ENCODE measurements at places on chromosomes 1 and 21.

- DNase-seq, result no peak
Measured at GRCh38 chr1:80293818-80294217, 1287.3 kb upstream of the ADGRL4 start.

DNA sequence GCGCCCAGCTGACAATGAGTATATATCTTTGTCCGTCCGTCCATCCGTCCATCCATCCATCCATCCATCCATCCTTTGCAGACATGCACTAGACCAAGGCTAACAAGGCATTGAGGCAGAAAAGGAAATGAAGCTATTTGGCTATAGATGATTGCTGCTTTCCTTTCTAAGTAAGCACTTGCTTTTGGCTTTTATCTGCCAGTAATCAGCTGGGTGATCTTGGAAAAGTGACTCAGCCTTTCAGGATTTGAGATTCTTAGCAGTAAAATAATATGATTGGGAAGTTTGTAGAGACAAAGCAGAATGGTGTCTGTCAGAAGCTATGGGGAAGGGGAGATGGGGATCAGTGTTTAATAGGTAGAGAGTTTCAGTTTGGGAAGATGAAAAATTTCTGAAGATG, 22.7 kb downstream of the ZFYVE9 start:
- DNase-seq, result no peak

DNA sequence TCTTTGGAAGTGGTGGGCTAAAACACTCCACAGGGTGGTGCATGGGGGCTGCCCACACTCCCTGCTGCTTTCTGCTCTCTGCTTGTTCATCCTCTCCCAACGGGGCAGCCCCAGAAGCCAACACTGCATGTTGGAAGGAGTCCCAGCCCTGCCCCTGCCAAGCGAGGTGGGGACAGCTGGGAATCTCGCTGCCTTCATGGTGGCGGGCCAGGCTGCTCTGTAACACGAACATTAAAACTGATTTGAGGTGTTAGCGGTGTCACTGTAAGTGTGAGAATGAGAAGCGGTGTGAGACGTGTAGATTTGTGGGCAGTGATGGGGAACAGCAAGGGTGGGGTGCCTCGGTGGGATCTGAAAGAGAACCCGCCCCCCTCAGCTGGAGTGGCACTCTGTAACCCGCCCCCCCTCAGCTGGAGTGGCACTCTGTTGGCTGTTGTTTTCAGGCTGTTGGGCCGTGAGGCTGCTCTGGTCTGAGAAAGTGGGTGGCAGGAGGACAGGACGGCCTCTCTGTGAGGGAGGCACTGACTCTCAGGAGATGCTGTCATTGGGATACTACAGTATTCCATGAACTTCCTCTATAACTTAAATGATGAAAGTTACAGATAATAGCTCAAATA, 80.9 kb downstream of the PCBP3 start:
- DNase-seq, result no peak

DNA sequence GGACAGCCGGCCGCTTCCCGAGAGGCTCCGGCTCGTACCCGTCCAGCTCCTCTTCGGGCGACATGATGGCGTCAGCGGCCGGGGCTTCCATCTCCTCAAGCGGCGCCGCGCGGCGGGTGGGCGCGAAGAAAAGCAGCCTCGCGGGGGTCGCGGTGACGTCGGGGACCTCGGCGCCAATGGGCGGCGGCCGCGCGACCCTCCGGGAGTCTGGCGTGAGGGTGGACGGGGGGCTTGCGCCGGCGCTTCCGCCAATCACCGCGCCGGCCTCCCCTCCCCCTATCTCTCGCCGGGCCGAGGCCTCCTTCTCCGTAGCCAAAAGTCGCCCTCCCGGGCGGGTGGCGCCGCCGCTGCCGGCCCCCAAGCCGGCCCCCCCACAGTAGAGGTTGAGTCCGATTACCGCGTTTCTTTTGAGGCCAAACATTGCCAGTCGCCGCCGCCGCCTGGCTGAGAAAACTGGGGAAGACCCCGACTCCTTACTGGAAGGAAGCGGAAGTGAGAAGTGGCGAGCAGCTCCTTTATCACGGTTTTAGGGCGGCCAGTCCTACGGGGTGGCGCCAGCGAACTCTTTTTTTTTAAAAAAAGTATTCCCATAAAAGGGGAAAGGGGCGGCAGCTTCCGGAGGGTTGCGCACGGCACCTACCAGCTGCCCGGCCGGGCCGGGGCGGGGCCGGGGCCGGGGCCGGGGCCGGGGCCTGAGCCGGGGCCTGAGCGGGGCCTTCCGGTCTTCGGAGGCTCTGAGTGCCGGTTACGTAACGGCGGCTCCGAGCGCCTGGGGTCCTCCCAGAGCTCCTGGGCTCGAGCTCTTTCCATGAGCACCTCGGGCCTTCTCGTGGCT, at the start of gene MCL1:
TSS of gene MCL1 (minus strand) at position 501 of the 835 bp plus-strand sequence. CDS start at position 421, 80 bp downstream.
- DNase-seq, result peak; percentile 96

- no peak for DNase-seq
Measured at GRCh38 chr1:168613691-168614231, 37.4 kb downstream of the XCL1 start.

GRCh38 chr1:155069551-155070157, 6.1 kb downstream of the EFNA4 start:
- peak; percentile 7 for DNase-seq

- no peak for DNase-seq
Measured at GRCh38 chr21:46357684-46358425, 33.9 kb downstream of the PCNT start.

- no peak for DNase-seq
Measured at GRCh38 chr21:44524414-44525371, 15.3 kb downstream of the KRTAP10-1 start.

GRCh38 chr1:86718786-86719185, 14.4 kb downstream of the SH3GLB1 start:
- no peak for DNase-seq

DNA sequence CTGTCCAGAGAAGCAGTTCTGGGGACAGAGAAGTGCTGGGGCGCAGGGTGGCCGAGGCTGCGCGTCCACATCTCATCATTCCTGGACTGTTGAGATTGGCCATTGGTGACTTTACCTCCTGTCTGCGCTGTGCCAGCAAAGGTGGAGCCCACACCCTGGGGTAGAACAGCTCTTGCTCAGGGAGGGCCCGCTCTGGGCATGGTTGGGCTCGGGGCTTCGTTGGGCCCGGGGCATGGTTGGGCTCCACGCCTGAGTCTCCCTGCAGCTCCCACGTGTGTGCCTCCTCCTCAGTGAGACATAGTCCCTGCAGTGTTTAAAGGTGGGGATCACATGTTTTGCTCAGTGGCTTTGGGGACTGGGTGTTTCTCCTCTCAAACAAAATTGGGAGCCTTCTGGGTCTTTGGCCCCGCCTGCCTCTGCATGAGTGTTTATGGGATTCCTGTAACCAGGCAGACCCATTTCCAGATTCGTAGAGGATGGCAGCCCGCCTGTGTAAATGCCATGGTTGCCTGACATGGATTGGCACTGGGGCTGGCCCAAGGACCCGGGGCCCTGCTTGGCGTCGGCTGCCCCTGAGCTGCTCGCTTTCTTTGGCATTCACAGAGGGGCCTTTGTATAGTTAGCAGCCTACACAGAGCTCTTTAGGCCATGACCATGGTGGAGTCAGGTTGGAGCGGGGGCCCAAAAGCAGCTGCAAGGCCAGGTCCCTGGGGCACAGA, 104.6 kb downstream of the TLR5 start:
- DNase-seq, result no peak

- no peak for DNase-seq
Measured at GRCh38 chr1:239025223-239025622, 361.1 kb upstream of the CHRM3 start.

GRCh38 chr1:30708361-30708728, 15.0 kb downstream of the MATN1 start:
- DNase-seq, result no peak

DNA sequence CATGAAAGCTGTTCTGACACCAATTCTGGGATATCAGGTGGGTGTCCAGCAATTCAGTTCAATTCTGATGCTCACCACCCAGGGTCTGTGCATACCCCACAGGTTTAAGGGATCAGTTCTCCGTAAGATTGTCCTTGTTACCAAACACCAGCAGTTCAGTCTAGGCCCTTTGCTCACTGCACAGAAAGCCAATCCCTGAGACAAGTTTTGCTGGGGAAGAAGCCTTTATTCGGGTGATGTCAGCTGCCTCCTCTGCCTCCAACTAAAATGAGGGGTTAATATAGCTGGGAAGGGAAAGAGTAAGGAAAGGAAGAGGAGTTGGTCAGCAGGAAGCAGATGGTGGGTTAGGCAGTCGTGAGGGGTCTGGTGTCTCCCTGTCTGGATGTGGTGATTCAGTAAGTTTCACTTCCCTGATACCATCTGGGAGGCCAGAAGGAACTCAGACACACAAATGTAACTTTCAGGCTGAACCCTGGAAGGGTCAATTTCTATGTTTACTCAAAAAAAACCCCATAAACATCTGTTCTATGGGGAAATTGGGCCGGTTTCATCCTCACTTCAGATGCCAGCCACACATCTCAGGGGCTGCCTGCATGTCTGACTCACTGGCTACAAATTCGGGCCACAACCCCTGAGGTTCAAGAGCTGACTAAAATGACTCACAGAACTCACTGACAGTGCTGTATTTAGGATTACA, 83.3 kb upstream of the PGBD5 start:
- DNase-seq, result no peak

DNA sequence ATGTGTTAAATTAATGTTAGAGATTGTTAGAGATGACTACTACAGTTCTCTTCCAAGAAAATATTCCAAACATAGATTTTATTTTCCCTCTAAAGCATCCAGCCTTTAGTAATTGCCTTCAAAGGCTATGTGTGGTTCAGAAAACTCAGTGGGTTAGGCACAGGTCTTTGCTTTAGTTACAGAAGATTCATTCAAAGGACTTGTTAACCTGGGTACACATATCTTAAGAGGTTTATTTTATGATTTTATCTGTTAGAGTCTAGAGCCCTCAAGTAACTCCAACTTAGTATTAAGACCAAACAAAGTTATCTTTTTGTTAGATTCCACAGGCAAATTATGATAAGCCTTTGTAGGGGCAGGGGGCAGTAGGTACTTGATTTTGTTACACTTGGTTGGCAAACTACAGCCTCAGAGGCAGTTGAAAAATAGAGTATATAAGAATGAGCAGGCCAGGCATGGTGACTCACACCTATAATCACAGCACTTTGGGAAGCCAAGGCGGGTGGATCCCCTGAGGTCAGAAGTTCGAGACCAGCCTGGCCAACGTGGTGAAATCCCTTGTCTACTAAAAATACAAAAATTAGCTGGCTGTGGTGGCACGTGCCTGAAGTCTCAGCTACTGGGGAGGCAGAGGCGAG, 37.9 kb downstream of the CXADR start:
- DNase-seq, result no peak

GRCh38 chr1:17027900-17028299, 16.2 kb upstream of the ATP13A2 start:
- DNase-seq, result no peak

DNA sequence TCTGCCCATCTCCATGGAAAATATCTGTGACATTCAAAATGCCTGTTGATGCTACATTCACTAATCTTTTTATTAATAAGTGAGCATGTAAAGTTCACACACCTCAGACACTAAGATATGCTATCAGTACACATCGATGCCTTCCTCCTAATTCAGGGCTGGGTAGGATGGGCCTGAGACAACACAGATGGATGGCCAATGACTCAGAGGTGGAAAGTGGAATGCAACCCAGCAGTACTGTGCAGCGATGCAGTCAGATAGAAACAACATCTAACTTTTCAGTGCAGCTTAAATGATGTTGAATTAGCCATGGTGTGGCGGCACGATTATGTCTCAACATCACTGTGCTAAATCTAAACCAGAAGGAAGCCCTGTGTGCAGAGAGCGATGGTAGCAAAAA, 161.6 kb upstream of the KCNJ15 start:
- DNase-seq, result no peak

DNA sequence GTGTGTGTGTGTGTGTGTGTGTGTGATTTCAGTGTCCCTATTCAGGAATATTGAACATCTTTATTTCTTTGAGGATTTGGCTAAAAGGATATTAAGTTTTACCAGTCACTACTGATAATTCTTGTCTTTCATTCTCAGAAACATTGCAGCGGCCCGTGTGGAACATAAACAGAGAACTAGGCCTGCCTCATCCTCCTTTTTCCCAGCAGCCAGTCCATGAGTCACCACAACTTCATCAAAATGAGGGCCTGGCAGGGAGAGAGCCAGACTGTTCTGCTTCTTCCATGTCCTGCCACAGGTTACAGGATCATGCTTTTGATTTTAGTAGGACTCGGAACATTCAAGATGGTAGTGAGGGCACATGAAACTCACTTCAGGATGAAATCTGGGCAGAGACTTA, 50.7 kb downstream of the LRIG2 start:
- DNase-seq, result no peak

DNA sequence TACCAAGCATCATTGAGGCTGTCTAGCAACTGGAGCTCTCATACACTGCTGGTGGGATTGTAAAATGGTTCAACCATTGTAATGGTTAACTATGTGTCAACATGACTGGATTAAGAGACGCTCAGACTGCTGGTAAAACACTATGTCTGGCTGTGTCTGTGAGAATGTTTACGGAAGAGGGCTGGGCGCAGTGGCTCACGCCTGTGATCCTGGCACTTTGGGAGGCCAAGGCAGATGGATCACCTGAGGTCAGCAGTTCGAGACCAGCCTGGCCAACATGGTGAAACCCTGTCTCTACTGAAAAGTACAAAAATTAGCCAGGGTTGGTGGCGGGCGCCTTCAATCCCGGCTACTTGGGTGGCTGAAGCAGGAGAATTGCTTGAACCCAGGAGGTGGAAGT, 4.8 kb upstream of the FCRLA start:
- DNase-seq, result no peak

DNA sequence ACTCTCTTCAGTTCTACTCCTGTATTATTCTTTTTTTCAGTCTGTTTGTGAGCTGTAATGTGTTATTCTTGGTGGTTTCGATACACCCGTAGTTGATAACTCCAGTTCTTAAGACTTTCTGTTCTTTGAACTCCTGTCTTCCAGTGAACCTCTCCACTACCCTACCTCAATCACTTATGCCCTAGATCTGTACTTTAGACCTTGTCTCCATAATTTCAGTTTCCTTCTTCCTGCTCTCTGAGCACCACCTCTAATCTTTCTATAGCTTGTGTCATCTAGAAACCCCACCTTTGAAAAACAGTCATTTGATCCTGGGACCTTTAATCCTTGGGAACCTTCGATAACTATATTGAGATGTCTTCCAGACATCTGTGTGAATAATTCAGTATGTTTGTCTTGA, 159.3 kb downstream of the PIK3R3 start:
- DNase-seq, result no peak

DNA sequence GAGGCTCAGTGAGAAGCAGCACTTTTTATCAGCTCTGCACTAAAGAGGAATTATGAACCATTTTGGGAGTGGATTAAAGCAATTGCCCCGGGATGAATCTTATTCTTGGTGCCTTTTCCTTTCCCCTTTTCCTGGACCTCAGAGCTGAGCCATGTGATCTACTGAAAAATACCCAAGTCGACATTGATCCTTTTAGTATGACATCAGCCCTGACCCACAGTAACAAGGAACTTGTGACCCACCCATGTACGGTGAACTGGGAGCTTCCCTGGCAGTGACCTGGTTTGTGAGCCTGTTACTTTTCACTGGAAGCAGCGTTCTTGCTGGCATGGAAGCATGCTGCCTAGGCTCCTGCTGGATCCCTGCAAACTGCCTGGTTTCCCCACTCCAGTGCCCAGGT, 15.9 kb downstream of the AJAP1 start:
- DNase-seq, result no peak

DNA sequence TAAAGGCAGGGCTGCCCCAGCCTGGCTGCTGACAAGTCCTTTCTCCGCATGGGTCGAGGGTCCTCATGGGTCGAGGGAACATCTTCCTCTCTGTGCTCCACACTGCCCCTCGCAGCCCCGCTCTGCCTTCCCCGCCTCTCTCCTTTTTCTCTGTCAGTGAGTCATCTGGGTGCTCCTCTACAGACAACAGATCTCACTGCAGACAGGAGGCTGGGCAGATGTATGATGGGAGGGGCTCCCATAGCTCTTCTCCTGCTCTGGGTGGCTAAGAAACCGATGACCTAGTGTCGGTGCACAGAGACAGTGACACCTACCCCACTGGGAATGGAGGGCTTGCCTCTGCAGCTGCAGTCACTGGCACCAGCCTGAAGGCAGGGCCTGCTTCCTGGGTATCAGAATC, 5.5 kb downstream of the KCNA10 start:
- DNase-seq, result no peak
